Germinal center (tissue), 1 donor: ENCODE measurements at places on chromosomes 7 and 10.

- DNase-seq: no peak
Observed at GRCh38 chr7:2829040-2829439, 15.1 kb downstream of the GNA12 start.

DNA sequence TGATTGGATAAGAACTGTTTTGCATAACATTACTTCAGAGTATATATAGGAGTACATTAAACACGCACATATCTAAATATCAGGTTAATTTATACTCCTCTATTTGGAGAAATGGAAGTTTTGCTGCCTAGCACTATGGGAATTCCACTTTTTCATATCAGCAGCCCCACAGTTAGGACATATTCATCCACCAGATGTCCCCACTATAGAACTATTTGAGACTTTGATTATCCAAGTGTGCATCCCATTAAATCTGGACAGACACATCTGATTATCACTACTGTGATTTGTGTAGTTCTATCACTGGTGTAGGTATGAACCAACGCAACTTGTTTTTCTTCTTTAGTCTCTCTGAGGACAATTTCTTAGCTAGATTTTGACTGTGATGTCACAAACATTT is 345.7 kb downstream of the THSD7A start:
- no peak for DNase-seq

DNA sequence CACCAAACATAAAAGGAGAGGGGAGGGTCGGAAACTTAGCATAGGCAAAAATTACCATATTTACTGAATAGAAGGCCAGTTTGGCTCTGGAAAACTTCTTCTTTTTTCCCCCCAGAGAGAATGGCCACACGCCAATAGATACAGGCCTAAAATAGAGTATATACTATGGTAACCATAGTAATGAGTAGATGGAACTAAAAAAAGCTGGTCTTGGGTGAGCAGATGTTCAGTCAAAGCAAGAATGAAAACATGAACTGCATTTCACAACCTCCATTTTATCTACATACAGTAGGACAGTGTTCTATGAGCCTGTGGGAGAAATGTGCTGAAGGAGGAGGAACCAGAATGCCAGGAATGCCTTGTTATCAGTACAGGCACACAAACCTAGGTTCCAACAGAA is 141.7 kb upstream of the SEMA3A start:
- no peak for DNase-seq

DNA sequence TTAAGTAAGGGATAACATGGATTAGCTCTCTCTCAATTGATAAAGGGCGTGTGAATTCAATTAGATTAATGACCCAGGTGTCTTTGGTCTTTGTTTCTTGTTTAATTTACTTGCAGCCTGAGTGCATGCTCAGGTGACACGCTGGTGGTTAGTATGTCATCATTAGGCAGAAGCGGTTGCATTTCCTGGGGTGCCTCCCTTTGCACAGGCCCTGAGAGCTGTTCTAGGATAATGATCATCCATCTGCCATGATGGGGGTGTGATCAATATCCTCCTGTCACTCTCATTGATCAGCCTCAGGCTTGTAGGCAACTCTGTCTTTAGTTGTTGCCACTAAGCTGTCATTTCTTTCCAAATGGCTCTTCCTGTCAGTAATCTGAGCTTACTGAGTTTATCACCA is 99.6 kb upstream of the NPS start:
- DNase-seq: no peak

DNA sequence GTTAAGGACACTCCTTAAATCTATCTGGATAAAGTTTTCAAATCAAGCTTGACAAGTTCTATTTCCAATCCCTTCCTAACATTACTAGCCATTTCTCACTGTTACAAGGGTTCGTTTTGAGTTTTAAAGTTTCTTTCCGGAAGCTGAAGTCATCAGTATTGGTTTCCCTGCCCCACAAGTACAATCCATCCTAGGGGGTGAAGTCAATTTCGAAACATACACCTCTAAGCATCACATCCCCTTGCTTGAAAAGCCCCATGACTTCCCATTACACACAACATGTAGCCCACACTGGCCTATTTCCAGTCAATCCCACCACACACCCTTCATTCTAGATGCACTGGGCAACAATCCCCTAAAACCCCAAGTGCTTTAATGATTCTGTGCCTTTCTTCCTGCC is 13.0 kb downstream of the DPY19L1 start:
- no peak for DNase-seq

DNA sequence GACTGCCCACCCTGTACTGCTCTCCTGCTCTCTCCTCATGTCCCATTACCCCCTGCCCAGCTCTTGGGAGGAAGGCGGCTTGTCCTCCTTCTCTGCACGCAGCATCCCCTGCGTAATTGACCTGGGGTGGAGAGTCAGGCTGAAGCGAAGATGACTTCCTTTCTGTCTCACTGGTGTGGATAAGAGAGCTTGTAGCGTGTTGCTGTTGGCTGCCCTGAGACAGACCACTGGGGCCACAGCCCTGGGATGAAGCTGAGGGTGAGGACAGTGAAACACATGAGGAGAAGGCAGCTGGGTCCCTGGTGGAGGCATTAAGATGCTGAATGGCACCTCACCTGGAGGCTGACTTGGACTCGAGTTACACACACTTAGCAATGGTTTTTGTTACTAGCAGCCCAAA is 310.3 kb upstream of the ZNF32 start:
- no peak for DNase-seq

DNA sequence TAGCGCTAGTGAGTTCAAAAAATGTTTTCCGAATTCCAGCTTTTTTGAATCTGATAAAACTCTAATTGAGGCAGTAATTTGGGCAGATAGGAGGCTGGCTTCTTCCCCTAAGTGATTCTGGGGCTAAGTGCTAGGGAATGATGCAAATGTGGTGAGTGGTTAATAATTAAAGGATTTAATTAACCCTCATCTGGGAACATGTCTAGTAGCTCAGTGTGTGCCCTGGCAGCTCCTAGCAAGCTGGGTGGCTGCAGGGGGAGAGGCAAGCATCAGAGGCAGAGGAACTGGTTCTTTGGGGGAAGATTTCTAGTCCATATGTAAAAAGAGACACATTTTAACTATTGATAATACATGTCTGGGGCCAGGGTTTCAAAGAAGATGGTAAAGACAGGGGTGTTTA is 354.5 kb downstream of the WDR11 start:
- no peak for DNase-seq

DNA sequence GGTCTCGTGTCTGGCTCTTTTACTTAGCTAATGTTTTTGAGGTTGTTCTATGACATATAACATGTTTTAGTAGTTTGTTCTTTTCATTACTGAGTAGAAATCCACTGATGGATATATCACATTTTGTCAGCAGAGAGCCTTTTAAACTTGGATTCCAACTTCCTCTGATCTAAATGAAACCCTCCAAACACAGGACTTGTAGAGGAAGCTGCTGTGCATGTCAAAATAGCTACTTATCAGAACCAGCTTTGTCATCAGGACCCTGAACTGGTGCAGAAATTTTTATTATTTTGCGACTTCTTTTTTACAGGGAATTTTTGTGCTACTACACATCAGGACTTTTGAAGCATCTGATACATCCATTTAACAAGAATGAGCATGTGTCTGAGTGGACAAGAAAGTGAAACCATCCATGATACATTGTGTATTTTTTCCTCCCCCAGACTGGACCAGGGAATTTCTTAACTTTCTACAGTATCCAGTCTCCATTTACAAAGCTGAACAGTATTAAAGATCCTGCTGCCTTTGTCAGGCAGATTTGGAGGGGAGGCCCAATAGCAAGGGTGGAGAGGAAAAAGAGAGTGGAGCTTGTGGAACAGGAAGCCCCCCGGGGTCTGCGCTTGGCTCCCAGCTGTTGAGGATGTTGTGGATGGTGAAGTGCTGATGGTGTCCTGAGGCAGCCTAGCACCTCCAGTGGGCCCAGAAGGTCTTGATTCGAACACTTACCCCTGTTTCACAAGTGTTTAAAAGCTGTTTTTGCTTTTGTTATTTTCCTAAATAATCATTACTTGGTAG is 29.3 kb upstream of the MTPAP start:
- DNase-seq: no peak

GRCh38 chr7:148623586-148624282 is 33.2 kb downstream of the C7orf33 start:
- no peak for DNase-seq

- no peak for DNase-seq
Observed at GRCh38 chr10:30637881-30638467, 8.4 kb upstream of the LYZL2 start.

DNA sequence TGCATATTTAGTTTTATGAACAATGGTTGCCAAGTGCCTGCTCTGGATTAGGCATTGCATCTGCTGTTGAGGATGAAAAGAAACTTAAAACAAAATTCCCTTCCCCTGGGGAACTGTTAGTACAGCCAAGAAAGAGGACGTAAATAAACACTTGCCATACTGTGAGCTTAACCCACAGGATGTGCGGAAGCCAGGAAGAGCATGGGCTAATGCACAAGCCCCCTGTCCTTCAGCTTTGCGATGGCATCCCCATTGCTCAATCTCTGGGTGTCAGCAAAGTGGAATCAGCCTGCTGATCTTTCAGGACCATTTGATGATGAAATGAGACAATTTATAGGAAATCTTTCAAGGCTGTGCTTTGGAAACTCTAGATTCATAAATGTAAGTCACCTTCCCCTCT is 399.9 kb upstream of the IGFBP3 start:
- DNase-seq: no peak

GRCh38 chr10:65754112-65754511 is 1171.7 kb upstream of the LRRTM3 start:
- DNase-seq: no peak

DNA sequence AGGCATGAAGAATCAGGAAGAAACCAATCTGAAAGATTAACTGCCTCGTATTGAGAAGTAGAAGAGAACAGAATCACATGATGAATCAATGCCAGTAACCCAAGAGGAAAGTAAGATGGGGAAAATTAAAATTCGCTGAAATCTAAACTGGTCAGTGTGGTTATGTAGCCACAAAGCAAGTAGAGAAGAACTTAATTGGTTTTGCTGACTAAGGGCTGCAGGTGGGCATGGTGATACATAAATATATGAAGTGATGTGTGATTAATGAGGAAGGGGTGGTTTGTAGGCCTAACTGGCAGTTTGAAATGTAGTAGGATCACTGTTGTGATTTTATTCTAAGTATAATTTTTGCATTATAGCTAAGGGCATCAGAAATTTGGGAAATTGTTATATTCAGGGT is 83.5 kb upstream of the LRRTM3 start:
- no peak for DNase-seq

GRCh38 chr10:69061305-69062161 is 26.4 kb upstream of the SRGN start:
- peak; percentile 44 for DNase-seq

DNA sequence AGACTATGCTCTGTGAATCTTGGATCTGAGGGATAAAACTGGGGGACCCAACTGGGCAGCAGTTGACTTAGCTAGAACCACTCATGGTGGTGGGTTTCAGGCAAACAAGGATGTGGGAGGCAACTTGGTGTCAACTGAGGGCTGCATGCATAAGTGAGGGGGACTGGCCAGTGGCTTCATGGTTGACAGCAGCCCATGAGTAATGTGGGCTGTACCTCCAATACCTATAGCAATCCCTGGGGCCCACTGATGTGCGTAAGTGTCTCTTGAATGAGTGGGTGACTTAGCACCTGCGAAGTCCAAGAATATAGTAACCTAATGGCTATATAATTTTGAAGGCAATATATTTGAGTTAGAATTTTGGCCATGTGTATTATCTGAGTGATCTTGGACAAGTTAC is 13.7 kb upstream of the MAP3K8 start:
- DNase-seq: peak; percentile 47

DNA sequence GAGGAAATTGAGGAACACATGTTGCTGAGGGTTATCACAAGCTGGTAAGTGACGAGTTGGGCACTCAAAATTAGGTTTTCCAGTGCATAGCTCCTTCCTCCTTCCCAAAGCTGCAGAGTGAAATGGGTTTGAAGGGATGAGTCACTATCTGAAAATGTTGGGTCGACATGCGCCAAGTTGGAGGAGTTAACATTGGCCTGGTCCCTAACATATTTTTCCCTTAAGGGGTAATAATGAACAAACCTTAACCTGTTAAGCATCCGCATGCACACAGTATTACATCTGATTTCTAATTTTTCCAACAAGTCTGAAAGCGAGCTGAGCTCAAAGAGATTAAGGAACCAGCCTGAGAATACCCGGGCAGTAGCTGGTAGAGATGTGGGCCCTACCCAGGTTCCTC is 20.7 kb upstream of the TECTB start:
- DNase-seq: no peak
